T-helper 2 cell (primary cell): ENCODE measurements at places on chromosomes 3 and 15.

- no peak for DNase-seq
Observed at GRCh38 chr3:16738451-16738850, 133.2 kb upstream of the DAZL start.

DNA sequence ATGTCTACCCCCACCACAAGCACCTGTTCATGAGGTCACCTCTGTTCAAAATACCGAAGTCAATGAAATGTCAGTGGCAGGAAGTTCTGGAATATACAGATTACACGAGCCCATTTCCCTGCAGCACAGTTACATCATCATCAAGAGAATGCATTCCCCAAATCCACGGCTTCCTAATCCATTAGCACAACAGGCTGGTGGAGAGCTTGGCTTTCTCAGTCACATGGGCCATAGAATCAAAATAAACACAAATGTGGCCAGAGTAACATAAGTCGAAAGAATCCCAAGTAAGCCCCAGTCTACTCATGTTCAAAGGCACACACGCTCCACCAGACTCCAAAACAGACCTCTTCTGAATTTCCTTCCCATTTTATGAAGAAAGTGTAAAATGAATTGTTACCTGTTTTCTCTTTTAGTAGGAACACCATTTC, 419.3 kb downstream of the MAGI1 start:
- no peak for DNase-seq

- DNase-seq: no peak
Observed at GRCh38 chr3:65729555-65729954, 309.2 kb downstream of the MAGI1 start.

DNA sequence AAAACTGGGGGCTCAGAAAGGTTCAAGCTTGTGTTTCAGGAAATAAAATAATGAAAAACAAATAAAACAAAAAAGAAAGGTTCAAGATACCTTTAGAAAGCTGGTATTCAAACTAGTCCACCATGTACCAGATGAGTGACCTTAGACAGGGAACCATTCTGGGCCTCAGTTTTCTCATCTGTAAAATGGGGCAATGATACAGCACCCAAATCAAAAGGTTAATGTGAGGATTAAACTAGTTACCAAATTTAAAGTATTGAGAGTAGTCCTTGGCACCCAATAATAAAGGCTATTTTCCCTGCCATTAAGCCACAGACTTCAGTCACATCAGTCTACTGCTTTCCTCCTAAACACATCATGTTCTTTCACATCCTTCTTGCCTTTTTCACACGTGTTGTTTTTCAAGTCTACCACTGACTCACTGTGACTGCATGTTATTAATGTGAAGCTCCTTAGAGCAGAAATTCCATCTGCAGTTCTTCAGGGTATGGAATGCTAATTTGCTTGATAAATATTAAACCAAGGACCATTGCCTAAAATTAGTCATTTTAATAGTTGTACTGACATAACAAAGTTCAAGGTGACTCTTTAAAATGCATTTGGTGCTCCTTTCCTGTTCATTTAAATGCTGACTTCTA, 19.9 kb downstream of the TAMM41 start:
- no peak for DNase-seq

GRCh38 chr3:32758375-32758753, 59.4 kb upstream of the TRIM71 start:
- no peak for DNase-seq

DNA sequence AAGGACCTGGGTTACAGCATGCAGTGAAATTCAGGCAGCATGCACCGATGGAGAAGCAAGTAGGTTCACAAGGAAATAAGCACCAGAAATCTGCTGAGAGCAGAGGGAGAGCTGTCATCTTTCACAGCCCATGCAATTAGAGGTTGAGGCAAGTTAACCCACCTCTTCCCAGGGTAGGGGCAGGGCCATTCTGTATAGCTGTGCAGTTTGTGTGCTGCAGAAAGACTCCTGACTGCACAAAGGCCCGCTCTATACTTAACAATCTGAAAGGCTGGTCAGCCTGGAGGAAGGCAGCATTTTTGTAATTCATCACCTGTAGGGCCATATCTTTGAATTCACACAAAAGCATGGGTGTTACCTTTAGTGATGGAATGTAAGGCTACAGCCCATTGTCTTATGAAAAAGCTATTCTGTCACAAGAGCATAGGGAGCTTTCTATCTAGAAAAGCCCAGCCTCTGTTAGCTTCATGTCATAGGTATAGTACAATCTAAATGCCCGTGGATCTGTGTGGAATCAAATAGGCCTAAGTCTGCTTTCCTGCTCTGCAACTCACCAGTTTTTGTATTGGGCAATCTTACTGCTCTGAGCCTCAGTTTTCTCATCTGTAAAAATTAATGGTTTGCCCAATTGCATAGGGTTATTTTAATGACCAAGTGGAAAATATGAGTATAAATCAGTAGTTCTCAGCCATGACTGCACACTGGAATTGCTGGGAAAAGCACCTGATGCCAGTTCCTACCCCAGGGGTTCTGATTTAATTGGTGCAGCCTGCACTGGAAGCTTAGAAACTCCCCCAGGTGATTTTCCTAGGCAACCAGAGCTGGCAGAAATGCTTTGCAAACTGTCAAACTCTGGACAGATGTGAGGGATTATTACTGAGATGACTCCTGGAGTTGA, 65.2 kb downstream of the ATP13A5 start:
- DNase-seq: no peak

- DNase-seq: no peak
Observed at GRCh38 chr3:154132777-154133375, 11.7 kb downstream of the ARHGEF26 start.

DNA sequence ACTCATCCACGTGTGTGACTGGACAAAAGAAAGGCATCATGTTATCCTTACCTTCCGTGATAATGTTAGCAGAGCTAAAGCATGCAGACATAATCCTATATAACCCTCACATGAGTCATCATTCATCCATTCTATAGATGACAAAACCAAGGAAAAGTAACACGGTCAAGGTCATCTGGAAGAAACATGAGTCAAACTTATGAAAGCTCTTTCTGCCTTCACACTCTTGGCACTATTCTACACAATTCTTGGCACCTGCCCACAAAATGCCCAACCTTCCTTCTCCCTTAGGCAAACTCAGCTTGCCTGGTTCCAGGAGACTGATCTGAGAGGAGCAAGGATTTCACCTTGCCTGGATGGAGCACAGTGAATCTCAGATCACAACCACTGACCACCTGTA, 66.9 kb downstream of the PRICKLE2 start:
- DNase-seq: no peak

- DNase-seq: no peak
Observed at GRCh38 chr3:190017521-190018288, 103.0 kb downstream of the P3H2 start.

DNA sequence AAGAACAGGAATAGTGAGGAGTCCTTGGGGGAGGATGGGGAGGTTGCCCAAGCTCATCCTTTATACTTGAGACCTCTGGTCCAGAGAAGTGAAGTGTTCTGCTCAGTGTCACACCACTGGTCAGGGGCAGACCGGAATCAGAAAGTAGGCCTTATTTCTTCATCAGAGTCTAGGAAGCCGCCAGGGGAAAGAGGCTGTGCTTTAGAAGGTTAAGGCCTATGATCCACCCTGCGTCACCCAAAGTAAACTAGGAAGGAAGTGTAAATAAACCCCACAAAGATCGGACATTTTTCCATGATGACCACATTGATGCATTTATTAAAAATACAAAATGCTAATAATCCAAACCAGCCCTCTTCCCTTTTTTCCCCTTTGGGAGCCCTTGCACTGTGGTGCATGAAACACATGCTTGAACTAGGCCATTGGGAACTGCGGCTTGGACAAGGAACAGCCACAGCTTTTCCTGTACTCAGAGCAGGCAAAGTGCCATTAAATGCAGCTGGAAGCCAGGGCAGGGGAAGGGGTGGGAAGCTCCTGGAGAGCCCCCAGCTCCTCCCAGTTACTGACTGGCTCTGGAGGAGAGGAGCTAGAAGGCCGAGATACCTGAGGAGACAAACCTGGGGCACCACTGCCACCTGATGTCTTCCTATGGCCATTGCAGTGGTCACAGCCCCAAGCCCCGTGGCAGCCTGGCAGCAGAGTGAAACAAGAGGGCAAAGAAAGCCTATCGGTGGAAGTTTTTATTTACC, 37.0 kb downstream of the CDC25A start:
- peak; percentile 36 for DNase-seq

DNA sequence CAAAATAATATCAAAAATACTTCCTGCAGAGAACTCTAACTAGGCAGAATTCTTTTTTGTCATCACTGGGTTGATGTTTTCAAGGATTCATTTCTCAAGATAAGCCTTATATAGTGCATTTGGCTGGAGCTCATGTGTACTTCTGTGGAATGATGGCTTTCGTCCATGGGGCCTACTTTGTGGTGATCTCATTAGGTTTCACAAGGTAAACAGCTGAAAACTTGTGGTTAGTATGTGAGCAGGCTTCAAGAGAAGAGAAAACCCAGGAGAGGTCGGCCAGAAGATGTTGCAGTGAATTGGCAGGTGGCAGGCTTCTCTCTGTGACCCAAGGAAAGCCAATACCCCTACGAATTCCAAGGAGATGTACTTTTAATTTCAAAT, 121.4 kb upstream of the PHLDB2 start:
- DNase-seq: no peak

DNA sequence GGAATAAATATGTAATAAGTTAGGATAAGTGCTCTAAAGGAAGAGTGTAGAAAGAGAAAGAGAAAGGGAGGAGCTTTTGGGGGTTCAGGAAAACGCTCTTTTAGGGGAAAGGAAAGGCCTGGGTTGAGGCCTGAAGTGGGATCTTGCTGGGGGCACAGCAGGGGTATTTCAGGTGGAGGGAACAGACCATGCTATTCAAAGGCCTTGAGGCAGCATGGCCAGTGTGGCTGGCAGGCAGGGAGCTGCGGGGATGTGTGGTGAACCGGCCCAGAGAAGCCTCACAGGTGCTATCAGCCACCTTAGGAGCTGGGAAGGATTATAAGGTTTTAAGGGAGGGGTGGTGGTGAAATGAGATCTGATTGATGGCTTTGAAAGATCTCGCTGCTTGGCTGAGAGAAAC, 66.6 kb downstream of the LINGO1 start:
- DNase-seq: no peak

- no peak for DNase-seq
Observed at GRCh38 chr3:47419083-47420043, 38.5 kb downstream of the PTPN23 start.

GRCh38 chr3:148372206-148372875, 325.4 kb upstream of the AGTR1 start:
- DNase-seq: no peak

DNA sequence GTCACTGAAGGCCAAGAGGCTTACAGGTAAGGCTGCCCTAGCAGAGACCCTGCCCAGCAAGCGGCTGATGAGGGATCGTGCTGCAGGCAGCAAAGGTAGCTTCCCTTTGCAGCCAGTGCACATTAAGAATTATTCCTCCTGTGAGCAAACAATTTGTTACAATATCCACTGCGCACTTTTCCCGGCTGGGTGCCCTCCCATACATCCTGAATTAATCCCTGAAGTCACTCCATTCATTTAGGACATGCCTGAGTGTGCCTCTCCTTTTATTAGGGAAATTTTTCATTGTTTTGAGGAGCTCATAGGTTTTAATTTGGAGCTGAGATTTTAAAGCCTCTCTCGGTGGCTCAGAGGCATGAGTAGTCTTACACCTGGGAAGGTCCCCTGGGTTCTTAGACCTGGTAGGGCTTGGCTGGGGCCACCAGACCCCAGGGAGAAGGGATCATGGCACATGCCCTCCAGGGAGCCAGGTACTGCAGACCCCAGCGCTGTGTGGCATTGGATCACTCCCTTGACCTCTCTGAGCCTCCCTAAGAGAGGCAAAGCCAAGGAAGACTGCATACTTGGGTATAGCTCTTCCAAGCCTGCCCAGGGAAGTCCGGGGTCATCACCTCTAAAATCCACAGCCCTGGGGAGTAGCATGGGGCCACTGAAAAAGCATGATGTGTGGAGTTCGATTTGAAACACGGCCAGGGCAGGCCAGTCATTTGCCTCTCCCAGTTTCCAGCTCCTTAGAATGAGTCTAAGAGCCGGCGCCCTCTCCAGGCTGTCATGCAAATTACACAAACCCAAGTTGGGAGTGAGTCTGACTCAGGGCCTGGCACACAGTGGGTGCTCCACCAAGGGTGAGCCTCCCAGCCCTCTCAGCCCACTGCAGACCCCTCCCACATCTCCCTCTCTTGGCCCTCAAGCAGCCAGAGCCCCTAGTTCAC, 151.9 kb upstream of the LINGO1 start:
- DNase-seq: no peak

DNA sequence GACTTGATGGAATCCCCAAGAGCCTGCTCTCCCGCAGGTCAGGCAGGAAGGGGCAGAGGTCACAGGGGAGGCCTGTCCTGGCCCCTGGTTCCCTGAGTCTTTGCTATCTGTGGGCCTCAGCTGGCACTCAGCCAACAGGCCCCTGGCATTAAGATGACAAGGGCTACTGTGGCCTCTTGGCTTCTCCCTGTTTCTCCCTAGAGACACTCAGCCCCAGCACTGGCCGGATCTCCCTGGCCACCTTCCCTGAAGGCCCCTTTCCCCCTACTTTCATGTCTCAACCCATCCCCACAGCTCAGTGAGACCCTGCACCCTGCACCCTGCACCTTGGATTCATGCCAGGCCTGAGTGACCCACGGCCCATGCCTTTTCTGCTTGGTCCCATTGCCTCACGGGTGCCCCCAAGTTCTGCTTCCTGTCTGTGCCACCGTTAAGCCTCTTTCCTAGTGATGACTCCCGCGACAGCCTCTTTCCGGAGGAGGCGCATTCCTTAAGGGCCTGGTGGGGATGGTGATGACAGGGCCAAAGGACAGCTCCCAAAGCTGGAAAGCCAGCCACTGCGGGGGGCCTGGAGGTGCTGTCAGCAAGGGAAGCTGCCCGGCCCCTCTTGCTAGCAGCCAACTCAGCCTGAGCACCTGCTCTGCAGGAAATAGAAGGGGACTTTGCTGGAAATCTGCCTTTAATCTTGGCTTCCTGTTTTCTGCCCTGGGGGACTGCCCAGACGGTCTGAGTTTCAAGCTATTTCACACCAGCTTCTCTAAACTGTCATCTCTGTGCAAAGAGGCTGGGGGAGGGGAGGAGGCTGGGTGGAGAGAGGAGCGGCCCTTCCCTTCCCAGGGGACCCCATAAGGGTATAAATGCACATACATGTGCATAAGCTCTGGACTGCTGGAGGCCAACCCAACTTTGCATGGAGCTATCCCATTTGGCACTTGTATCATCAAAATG, 4.8 kb upstream of the CSK start:
- peak; percentile 89 for DNase-seq
